ENCODE measurements at places on chromosomes 4 and X. TPM values are rescaled to one million over a fixed set of nuclear protein-coding genes. Genes with fewer than 3 reads are reported as not detected.

DNA sequence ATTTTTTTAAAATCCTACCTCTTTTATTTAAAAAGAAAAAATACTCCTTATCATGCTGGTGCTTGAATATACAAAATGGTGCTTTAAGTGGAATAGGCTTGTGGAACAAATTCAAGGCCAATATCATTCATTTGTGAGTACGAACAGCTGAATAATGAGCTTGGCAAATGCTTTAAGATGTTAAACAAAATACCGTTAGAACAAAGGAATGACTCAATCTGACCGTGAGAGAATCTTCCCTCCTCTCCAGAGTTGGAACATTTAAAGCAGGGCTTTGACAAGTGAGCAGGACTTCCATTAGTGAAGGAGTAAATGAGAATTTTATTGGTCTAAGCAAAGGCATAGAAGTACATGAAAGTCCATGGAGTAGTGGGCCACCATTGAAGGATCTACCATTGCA lies 74.5 kb downstream of the DCLK2 start:
- H3K4me3 ChIP-seq: no peak overlapping the region
- no peaks in the 10 kb centered on the region for H3K27me3 ChIP-seq
- no peaks in the 10 kb centered on the region for H3K4me1 ChIP-seq
- H3K36me3 ChIP-seq: no peaks in the 10 kb centered on the region
- no peak for DNase-seq
- no peak overlapping the region for H3K27ac ChIP-seq

GRCh38 chrX:81378560-81378959 lies 176.7 kb downstream of the SH3BGRL start:
- no peak overlapping the region for H3K4me3 ChIP-seq
- no peaks in the 10 kb centered on the region for H3K36me3 ChIP-seq
- no peaks in the 10 kb centered on the region for H3K4me1 ChIP-seq
- no peak overlapping the region for H3K27ac ChIP-seq
- DNase-seq: no peak

GRCh38 chrX:153864101-153864500 lies 21.9 kb downstream of the L1CAM start:
- H3K4me1 ChIP-seq: no peaks in the 10 kb centered on the region
- H3K36me3 ChIP-seq: no peaks in the 10 kb centered on the region
- no peak overlapping the region for H3K4me3 ChIP-seq
- H3K27me3 ChIP-seq: no peaks in the 10 kb centered on the region
- DNase-seq: no peak
- no peak overlapping the region for H3K27ac ChIP-seq

DNA sequence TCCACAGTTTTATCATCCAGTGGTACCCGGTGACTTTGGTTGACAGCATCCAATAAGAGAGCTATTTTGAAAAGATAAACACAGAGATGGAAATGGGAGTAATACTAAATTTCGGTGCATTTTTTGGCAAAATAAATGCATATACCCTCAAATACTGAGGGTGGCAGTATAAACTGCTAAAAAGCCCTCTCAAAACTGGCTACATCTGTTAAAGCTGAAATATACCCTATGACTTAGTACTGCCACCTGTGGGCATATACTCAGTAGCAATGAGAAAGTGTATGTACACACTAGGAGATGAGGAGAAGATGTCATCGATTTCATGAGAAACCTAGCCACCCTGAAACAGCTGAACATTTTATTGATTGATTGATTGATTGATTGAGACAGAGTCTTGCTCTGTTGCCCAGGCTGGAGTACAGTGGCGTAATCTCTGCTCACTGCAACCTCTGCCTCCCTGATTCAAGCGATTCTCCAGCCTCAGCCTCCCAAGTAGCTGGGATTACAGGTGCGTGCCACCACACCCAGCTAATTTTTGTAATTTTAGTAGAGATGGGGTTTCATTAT lies 12.2 kb upstream of the TMEM128 start:
- H3K27ac ChIP-seq: peak overlapping the region; percentile 70
- no peak for DNase-seq

DNA sequence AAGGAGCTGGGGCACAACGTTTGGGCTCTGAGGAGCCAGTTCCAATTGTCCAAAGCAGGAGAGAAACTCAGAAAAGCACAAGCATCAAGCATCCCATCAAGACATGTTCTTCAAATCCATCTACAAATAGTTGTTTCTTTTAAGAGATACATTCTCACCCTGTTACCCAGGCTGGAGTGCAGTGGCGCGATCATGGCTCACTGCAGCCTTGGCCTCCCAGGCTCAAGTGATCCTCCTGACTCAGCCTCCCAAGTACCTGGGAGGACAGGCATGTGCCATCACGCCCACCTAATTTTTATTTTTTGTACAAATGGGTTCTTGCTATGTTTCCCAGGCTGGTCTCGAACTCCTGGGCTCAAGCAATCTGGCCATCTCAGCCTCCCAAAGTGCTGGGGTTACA lies 18.1 kb downstream of the NELFA start:
- no peak overlapping the region for H3K4me3 ChIP-seq
- DNase-seq: no peak
- peaks cover 2% of the 10 kb centered on the region for H3K36me3 ChIP-seq
- no peaks in the 10 kb centered on the region for H3K27me3 ChIP-seq
- H3K27ac ChIP-seq: no peak overlapping the region
- H3K4me1 ChIP-seq: no peaks in the 10 kb centered on the region

DNA sequence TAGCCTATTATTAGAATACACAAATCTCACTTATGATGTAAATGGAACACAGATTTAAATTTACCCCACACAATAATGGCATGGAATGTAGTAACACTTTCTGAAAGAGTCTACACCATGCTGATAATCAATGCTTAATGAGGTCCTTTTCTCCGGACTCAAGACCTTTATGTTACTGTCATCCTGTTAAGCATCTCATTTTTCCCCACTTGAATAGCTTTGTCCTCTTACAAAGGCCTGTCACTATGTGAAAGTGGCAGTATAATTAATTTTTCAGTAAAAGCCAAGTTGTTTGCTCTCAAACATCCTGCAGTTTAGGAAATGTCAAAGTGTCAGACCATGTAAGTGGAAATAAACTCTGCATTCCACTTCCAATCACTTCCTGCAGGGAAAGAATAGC lies 96.4 kb downstream of the GPC3 start:
- no peaks in the 10 kb centered on the region for H3K4me1 ChIP-seq
- H3K27ac ChIP-seq: no peak overlapping the region
- H3K36me3 ChIP-seq: no peaks in the 10 kb centered on the region
- H3K4me3 ChIP-seq: no peak overlapping the region
- no peak for DNase-seq
- no peaks in the 10 kb centered on the region for H3K27me3 ChIP-seq

GRCh38 chr4:171639540-171639939 lies 173.7 kb upstream of the GALNTL6 start:
- no peak overlapping the region for H3K4me3 ChIP-seq
- no peak for DNase-seq
- no peaks in the 10 kb centered on the region for H3K27me3 ChIP-seq
- no peak overlapping the region for H3K27ac ChIP-seq
- no peaks in the 10 kb centered on the region for H3K4me1 ChIP-seq

DNA sequence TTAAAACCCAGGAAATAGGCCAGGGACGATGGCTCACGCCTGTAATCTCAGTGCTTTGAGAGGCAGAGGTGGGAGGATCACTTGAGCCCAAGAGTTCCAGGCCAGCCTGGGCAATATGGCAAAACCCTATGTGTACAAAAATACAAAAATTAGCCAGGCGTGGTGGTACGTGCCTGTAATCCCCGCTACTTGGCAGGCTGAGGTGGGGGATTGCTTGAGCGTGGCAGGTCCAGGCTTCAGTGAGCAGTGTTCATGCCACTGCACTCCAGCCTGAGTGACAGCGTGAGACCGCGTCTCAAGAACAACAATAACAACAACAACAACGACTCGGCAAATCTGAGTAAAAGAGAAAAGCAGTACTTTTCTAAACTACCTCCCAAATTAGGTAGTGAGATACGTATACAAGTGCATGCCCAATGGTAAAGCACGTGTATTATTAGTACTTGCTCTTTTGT lies 13.0 kb upstream of the NDUFC1 start:
- DNase-seq: no peak
- H3K4me3 ChIP-seq: no peak overlapping the region
- H3K36me3 ChIP-seq: no peaks in the 10 kb centered on the region
- no peaks in the 10 kb centered on the region for H3K27me3 ChIP-seq
- peaks cover 24% of the 10 kb centered on the region for H3K4me1 ChIP-seq
- no peak overlapping the region for H3K27ac ChIP-seq

The DRD5 gene
- total RNA-seq: not detected

The SPIN2A gene
- 1.7 TPM for total RNA-seq

The CFI gene
- total RNA-seq: 34.3 TPM
